Effector memory CD8-positive, alpha-beta T cell (primary cell): ENCODE measurements at places on chromosomes 1 and 21.

DNA sequence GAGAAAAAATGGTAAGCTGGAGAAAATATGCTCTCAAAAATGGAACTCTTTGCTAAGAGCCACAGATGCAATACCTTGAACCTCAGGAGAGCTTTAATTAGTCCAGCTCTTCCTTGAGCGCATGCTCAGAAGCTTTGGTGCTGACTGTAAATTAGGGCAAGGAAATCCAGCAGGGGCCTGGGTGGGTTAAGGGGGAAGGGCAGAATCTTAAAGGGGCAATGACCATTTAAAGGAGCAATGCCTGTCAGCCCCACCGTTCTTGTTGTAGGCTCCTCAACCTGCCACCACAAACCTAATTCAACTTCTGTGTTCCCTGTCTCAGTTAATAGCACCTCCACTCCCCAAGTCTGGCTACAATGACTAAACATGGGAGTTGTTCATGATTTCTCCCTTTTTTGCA lies 6.8 kb upstream of the SLC22A15 start:
- peaks cover 37% of the 10 kb centered on the region for H3K27me3 ChIP-seq
- no peak overlapping the region for H3K27ac ChIP-seq
- no peak for DNase-seq

GRCh38 chr1:207813512-207813881 lies 61.6 kb downstream of the CD46 start:
- H3K27ac ChIP-seq: peak overlapping the region; percentile 80
- no peak overlapping the region for H3K4me3 ChIP-seq
- no peak for DNase-seq

DNA sequence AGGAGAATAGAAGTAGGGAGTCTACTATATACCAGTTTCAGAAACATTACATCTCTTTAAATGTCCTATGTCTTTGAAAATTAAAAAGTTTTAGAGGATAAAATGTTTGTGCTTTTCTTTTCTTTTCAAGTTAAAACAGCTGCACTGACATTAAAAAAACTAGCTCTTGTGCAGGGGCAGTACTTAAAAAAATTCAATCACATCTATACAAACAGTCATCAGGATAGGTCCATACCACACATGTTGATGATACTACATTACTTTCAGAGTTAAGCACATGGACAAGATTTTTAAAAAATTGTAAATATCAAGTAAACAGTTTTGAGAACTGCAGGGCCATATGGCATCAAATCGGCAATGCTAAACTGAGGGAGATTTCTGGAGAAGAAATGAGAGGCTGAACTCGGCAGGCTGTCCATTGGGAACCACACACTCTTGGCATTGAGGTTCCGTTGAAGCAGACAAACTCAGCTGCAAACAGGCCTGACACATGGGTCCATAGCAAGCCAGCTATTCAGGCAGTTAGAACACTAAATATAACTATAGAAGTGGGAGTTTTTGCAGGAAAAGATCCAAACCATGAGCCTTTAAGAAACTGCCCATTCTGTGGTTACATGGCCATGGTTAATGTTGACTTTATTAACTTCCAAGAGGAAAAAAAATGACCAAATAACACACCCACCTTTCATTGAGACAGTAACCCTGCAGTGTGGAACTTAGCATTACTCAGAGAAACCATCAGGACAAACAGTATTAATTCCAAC lies 84.5 kb upstream of the BCL10 start:
- H3K36me3 ChIP-seq: no peaks in the 10 kb centered on the region
- no peaks in the 10 kb centered on the region for H3K4me1 ChIP-seq
- no peak overlapping the region for H3K27ac ChIP-seq

DNA sequence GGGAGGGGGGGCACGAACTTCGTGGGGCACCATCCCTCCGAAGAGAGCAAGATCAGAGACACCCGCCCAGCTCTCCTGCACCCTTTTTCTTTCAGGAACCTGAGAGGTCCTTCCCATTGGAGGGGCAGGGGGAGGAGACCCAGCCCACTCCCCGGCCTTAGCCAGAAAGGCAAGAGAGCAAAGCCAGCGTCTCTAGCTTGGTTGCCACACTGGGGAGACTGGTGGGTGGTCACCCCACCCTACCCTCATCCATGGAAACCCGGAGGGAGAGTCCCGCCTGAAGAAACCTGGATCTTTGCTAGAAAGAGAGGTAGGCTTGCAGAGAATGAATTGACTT lies 246 bp downstream of the ATP2B4 start:
- peak overlapping the region; percentile 99 for H3K4me3 ChIP-seq
- no peak for DNase-seq
- H3K27ac ChIP-seq: peak overlapping the region; percentile 98

DNA sequence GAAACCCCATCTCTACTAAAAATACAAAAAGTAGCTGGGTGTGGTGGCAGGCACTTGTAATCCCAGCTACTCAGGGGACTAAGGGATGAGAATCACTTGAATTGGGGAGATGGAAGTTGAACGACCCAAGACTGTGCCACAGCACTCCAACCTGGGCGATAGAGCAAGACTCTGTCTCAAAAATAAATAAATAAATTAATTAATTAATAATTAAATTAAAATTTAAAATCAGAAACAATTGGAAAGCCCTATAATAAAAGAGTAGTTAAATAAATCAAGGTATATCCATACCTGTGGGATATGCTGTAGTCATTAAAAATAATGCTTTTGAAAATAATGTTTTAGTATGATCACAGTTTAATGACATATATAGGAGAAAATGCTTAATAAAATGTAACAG lies 15.6 kb upstream of the DDAH1 start:
- no peaks in the 10 kb centered on the region for H3K36me3 ChIP-seq
- DNase-seq: no peak
- no peaks in the 10 kb centered on the region for H3K4me1 ChIP-seq
- peaks cover 42% of the 10 kb centered on the region for H3K27me3 ChIP-seq

- no peak overlapping the region for H3K4me3 ChIP-seq
- DNase-seq: peak; percentile 36
- H3K4me1 ChIP-seq: peaks cover 16% of the 10 kb centered on the region
- no peaks in the 10 kb centered on the region for H3K27me3 ChIP-seq
- peaks cover 8% of the 10 kb centered on the region for H3K36me3 ChIP-seq
Measured at GRCh38 chr21:14120091-14120734, 90.5 kb downstream of the LIPI start.

DNA sequence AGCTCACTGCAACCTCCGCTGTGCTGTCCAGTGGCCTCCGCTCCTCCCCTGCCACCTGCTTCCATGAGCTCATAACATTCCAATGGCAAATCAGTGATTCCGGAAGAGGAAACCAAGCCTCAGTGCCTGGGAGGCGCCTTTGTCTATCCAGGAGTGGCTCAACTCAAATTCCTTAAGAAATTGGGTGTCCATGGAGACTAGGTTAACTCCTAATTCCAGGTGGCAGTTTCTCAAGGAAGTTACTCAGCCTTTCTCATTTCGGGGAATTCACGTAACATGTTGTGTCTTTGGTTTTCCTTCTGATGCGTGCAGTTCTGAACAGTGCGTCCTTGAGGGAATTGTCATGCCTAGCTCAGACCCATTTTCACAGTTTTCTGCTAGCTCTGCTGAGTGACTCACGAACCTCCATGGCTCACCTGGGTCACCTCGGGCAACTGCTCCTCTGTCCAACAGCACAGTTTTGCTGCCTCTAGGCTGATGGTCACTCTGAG lies 89.9 kb upstream of the DSCAM start:
- H3K27ac ChIP-seq: no peak overlapping the region
- no peak overlapping the region for H3K4me3 ChIP-seq
- H3K4me1 ChIP-seq: no peaks in the 10 kb centered on the region
- DNase-seq: no peak
- peaks cover 12% of the 10 kb centered on the region for H3K27me3 ChIP-seq

GRCh38 chr1:65020774-65021173 lies 54.4 kb upstream of the JAK1 start:
- DNase-seq: no peak
- H3K36me3 ChIP-seq: peaks cover 6% of the 10 kb centered on the region
- no peak overlapping the region for H3K27ac ChIP-seq
- H3K4me1 ChIP-seq: peaks cover 2% of the 10 kb centered on the region

DNA sequence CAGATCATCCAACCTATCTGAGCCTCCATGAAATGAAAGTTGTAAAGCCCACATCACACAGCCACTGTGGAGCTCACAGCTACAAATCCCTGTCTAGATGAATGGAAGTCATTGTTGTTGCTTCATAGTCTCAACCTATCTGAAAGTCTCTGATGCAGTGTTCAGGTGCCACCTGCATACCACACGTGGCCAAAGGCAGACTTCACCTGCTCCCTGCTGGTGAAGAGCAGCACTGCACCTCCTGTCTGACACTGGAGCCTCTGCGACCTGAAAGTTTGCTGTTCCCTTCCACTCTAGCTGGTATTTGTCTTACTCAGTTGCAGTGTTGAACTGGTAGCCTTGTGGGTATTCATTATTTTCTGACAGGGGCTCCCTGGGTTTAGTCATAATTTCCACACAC lies 18.4 kb downstream of the LORICRIN start:
- H3K36me3 ChIP-seq: no peaks in the 10 kb centered on the region
- H3K4me3 ChIP-seq: no peak overlapping the region
- H3K4me1 ChIP-seq: no peaks in the 10 kb centered on the region
- peaks cover 57% of the 10 kb centered on the region for H3K27me3 ChIP-seq
- H3K27ac ChIP-seq: no peak overlapping the region
- DNase-seq: peak; percentile 26

DNA sequence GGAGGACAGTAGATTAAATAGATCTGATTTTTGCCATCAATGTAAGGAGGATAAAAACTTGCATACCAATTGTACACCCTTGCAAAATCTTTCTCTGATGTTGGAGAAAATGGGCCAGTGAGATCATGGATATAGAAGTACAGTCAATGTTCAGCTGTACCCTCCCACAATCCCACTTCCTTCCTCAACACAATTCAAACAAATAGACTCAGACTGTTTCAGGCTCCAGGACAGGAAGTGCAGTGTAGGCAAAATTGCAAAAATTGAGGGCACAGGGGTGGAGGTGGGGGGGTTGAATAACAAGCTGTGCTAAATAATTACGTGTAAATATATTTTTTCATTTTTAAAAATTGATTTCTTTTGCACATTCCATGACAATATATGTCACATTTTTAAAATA lies 3.9 kb upstream of the IFI44 start:
- H3K4me3 ChIP-seq: peak overlapping the region; percentile 49
- no peaks in the 10 kb centered on the region for H3K36me3 ChIP-seq
- H3K27me3 ChIP-seq: no peaks in the 10 kb centered on the region
- DNase-seq: no peak

DNA sequence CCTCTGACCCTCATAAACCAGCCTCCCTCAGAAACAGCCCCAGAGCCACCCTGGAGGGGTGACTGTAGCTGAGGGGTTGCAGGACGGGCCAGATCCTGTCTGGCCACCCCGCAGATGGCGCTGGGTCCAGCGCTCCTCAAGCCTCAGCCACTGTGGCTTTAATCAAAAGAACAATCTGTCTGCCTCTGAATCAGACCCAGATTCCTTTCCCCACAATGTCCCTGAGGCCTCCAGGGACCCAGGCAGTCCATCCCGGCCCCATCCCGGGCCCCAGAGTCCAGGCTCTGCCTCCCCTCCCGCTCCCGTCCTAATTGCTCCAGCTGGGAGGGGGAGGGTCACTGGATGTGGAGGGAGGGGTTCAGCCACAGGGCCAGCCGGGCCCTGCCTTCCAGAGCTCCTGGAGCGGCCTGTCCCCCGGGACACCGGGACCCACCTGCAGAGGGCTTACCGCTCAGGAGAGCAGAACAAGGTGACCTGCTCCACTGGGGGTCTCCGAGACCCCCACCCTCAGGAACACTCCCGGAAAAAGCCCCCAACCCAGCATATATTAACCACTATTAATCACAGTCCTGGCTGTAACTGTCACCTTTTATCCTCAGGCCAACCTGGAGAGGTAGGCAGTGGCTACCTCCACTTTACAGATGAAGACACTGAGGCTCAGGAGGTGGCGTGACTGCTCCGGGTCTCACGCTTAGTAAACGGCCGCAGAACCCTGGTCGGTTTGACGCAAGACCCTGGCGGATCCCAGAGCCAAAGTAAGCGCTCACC lies 836 bp upstream of the FBLIM1 start:
- DNase-seq: no peak
- H3K4me3 ChIP-seq: peak overlapping the region; percentile 66
- H3K4me1 ChIP-seq: peaks cover 15% of the 10 kb centered on the region
- no peak overlapping the region for H3K27ac ChIP-seq
- peaks cover 52% of the 10 kb centered on the region for H3K27me3 ChIP-seq

DNA sequence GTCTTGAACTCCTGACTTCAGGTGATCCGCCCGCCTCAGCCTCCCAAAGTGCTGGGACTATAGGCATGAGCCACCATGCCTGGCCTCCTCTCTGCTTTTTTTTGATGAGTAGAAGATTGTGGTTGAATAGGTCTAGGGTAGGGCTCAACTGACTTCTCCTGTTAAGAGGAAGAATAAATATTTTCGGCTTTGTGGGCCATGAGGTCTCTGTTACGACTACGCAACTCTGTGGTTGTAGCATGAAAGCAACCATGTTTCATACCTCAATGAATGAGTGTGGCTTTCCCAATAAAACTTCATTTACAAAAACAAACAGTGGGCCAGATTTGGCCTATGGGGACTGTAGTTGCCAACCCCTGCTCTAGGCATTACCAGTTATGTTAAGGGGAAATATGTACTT lies 67.8 kb downstream of the NID1 start:
- H3K4me1 ChIP-seq: peaks cover 19% of the 10 kb centered on the region
- H3K27me3 ChIP-seq: peaks cover 9% of the 10 kb centered on the region
- peak overlapping the region; percentile 95 for H3K27ac ChIP-seq
- DNase-seq: no peak
- peaks cover 3% of the 10 kb centered on the region for H3K36me3 ChIP-seq
- no peak overlapping the region for H3K4me3 ChIP-seq

DNA sequence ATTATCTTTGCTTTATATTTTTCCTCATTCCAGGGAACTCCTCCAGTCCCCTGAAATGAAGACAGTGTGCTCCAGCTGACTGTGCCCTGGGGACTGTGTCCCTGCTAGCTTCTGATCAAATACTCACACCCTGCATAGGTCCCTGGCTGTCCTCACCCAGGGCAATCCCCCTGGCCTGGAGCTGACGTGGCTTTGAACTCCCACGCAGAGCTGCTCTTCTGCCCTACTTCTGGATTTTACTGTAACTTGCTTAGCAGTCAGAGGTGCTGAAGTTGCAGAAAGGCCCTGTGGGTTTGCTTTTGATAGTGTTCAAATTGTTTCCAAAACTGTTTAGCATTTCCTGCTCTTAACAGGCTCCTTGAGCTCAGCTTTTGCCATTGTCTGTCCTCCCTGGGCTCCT lies 186.5 kb downstream of the FASLG start:
- H3K27ac ChIP-seq: peak overlapping the region; percentile 8
- peak; percentile 14 for DNase-seq
- no peaks in the 10 kb centered on the region for H3K27me3 ChIP-seq
- peak overlapping the region; percentile 7 for H3K4me3 ChIP-seq
- peaks cover 11% of the 10 kb centered on the region for H3K4me1 ChIP-seq

GRCh38 chr1:189697113-189697512 lies 780.6 kb downstream of the BRINP3 start:
- no peak overlapping the region for H3K27ac ChIP-seq
- no peaks in the 10 kb centered on the region for H3K4me1 ChIP-seq
- no peaks in the 10 kb centered on the region for H3K36me3 ChIP-seq
- H3K27me3 ChIP-seq: no peaks in the 10 kb centered on the region

GRCh38 chr21:30340714-30341573 lies 3.5 kb upstream of the KRTAP27-1 start:
- H3K27ac ChIP-seq: no peak overlapping the region
- H3K36me3 ChIP-seq: no peaks in the 10 kb centered on the region
- no peak for DNase-seq
- no peaks in the 10 kb centered on the region for H3K4me1 ChIP-seq
- H3K27me3 ChIP-seq: no peaks in the 10 kb centered on the region
- no peak overlapping the region for H3K4me3 ChIP-seq
